PC-3 (cell line): ENCODE measurements at places on chromosomes 4 and X. TPM values are rescaled to one million over a fixed set of nuclear protein-coding genes. Genes with fewer than 3 reads are reported as not detected.

The GSTCD gene
- 12.1 and 15.4 TPM in 2 replicates for total RNA-seq

- no peak for DNase-seq
- H3K4me1 ChIP-seq: no peaks in the 10 kb centered on the region
- H3K4me3 ChIP-seq: no peak overlapping the region
- no peaks in the 10 kb centered on the region for H3K27me3 ChIP-seq
- no peaks in the 10 kb centered on the region for H3K36me3 ChIP-seq
Observed at GRCh38 chr4:120777459-120777858, 145.1 kb downstream of the PRDM5 start.

- H3K4me1 ChIP-seq: peaks cover 11% of the 10 kb centered on the region
- H3K27ac ChIP-seq: no peak overlapping the region
- peak; percentile 65 for DNase-seq
- no peaks in the 10 kb centered on the region for H3K27me3 ChIP-seq
Observed at GRCh38 chr4:40918330-40918729, 168.6 kb downstream of the NSUN7 start.

The IQSEC2 gene
- 8.5 and 19.3 TPM in 2 replicates for total RNA-seq

DNA sequence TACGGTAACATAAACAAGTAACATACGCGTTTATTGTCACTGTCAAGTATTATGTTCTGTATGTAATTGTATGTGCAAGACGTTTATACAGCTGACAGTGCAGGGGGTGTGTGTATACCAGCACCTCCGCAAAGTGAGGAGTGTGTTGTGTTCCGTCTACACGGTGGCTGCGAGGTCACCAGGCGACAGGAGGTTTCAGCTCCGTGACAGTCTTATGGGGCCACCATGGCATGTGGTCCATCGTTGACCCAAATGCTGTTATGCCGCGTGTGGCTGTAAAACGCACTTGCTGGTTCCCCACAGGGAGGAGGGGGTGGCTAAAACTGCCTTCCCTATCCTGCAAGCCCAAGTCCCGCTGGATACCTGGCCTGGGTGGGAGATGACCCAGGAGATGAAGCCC, 25.0 kb downstream of the NSG1 start:
- H3K27ac ChIP-seq: no peak overlapping the region
- DNase-seq: no peak
- no peaks in the 10 kb centered on the region for H3K36me3 ChIP-seq
- H3K4me3 ChIP-seq: no peak overlapping the region

The MTMR8 gene
- total RNA-seq: 0.46 and 0.87 TPM in 2 replicates

The SPANXN3 gene
- not detected in 2 replicates for total RNA-seq

The CXCL1 gene
- total RNA-seq: 239 and 267 TPM in 2 replicates

The IL13RA1 gene
- 33.4 and 33.5 TPM in 2 replicates for total RNA-seq

The RAB41 gene
- not detected in 2 replicates for total RNA-seq

The ITGB1BP2 gene
- 0.75 and 1.7 TPM in 2 replicates for total RNA-seq

GRCh38 chr4:164446516-164446915, 307.4 kb upstream of the SMIM31 start:
- H3K4me1 ChIP-seq: peaks cover 20% of the 10 kb centered on the region
- no peaks in the 10 kb centered on the region for H3K27me3 ChIP-seq
- peak; percentile 57 for DNase-seq

The HDX gene
- 2.8 and 3.4 TPM in 2 replicates for total RNA-seq

The ATG4A gene
- total RNA-seq: 15.0 and 21.0 TPM in 2 replicates

DNA sequence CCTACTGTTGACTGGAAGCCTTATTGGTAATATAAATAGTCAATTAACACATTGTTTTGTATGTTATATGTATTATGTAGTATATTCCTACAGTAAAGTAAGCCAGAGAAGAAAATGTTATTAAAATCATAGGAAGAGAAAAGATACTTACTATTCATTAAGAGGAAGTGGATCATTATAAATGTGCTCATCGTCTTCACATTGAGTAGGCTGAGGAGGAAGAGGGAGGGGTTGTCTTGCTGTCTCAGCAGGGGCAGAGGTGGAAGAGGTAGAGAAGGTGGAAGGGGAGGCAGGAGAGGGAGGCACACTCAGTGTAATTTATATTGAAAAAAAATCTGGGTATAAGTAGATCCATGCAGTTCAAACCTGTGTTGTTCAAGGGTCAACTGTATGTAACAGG, 10.6 kb downstream of the CDKL5 start:
- H3K4me1 ChIP-seq: 0 out of 2 replicates have a peak, but pooled peaks cover 5% of the 10 kb centered on the region
- no peak for DNase-seq
- H3K27ac ChIP-seq: no peak overlapping the region
- H3K36me3 ChIP-seq: no peaks in the 10 kb centered on the region
- H3K27me3 ChIP-seq: no peaks in the 10 kb centered on the region

DNA sequence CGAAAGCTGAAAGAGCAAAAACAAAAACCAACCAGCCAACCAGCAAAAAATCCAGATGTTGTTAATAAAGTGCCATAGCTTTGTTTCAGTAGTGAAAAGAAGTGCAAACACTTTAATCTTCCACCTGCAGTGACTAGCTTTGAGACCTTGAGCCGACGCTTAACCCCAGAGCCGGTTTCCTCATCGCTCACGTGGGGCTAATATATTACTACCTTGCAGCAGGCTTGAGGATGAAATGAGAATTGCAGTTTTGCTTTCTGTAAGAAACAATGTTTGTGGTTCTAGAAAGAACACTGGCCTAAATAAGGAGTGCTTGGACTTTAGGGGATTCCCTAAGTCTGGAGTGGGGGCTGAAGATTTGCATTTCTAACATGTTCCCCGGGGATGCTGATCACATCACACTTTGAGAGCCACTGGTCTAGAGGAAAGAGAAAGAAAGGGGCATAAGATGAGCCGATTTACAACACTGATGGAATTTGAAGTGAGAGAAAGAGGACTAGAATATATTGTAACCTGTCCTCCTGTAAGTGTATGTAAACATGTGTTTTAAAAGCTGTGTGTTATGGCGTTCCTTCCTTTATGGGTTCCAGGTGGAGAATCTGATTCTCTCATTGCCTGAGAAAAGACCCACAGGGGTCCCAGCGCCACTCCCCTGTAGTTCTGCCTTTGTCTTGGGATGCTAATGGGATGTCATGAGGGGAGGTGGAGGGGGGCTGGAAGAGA, 1.4 kb downstream of the FGF2 start:
- H3K36me3 ChIP-seq: no peaks in the 10 kb centered on the region
- peak; percentile 70 for DNase-seq
- H3K4me1 ChIP-seq: peaks cover 23% of the 10 kb centered on the region
- peak overlapping the region; percentile 54 for H3K27ac ChIP-seq

- no peaks in the 10 kb centered on the region for H3K4me1 ChIP-seq
- peak overlapping the region; percentile 43; the same call in 1 of the 2 replicates for H3K4me3 ChIP-seq
- no peaks in the 10 kb centered on the region for H3K27me3 ChIP-seq
- H3K27ac ChIP-seq: no peak overlapping the region
- DNase-seq: peak; percentile 34
Observed at GRCh38 chr4:107548211-107548905, 171.7 kb downstream of the PAPSS1 start.

The UCHL1 gene
- 0.63 and 1.8 TPM in 2 replicates for total RNA-seq

The DLG3 gene
- 26.4 and 32.7 TPM in 2 replicates for total RNA-seq

DNA sequence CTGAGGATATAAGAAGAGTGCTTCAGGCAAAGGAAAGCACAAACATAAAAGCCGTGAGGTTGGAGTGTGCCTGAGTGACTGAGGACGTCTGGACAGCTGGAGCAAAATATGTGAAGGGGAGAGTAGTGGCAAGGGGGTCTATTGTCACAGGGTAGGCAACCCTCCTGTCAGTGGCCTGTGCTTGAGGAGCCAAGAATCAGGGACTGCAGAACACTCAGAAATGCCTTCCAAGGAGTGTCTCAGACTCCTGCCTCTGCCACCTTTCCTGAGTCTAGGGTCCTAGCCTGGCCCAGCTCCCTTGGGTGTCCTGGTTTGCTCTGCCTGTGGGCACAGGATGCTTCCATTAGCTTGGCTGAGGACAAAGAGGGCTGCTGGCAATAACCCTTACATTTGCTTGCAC, 152.5 kb upstream of the PJA1 start:
- no peak for DNase-seq
- H3K4me1 ChIP-seq: no peaks in the 10 kb centered on the region
- H3K36me3 ChIP-seq: no peaks in the 10 kb centered on the region
- H3K4me3 ChIP-seq: no peak overlapping the region
- peaks cover 3% of the 10 kb centered on the region; the same call in 1 of the 2 replicates for H3K27me3 ChIP-seq

The ZCCHC18 gene
- total RNA-seq: 0.23 and 5.8 TPM in 2 replicates

The RRH gene
- total RNA-seq: 0.18 and 0.29 TPM in 2 replicates

GRCh38 chrX:23799469-23800065, 16.6 kb downstream of the SAT1 start:
- no peaks in the 10 kb centered on the region for H3K27me3 ChIP-seq
- H3K36me3 ChIP-seq: no peaks in the 10 kb centered on the region
- DNase-seq: no peak
- peaks cover 41% of the 10 kb centered on the region for H3K4me1 ChIP-seq

The CCNB3 gene
- 0.33 and 2.1 TPM in 2 replicates for total RNA-seq

GRCh38 chr4:173252024-173252935, 81.9 kb downstream of the HMGB2 start:
- no peaks in the 10 kb centered on the region for H3K27me3 ChIP-seq
- DNase-seq: peak; percentile 97
- H3K4me1 ChIP-seq: peaks cover 17% of the 10 kb centered on the region
- H3K36me3 ChIP-seq: 0 out of 2 replicates have a peak, but pooled peaks cover 5% of the 10 kb centered on the region
- peak overlapping the region; percentile 76 for H3K27ac ChIP-seq

The IRF2 gene
- total RNA-seq: 7.7 TPM in 2 replicates

The GPR34 gene
- not detected in 2 replicates for total RNA-seq

- no peaks in the 10 kb centered on the region for H3K36me3 ChIP-seq
- no peaks in the 10 kb centered on the region for H3K27me3 ChIP-seq
- no peak overlapping the region for H3K27ac ChIP-seq
- DNase-seq: no peak
Observed at GRCh38 chrX:1477801-1478458, 25.2 kb upstream of the ASMTL start.

- peak; percentile 88 for DNase-seq
- no peaks in the 10 kb centered on the region for H3K27me3 ChIP-seq
- peak overlapping the region; percentile 40; the same call in 1 of the 2 replicates for H3K4me3 ChIP-seq
Observed at GRCh38 chrX:39895218-39896110, 202.3 kb downstream of the BCOR start.

DNA sequence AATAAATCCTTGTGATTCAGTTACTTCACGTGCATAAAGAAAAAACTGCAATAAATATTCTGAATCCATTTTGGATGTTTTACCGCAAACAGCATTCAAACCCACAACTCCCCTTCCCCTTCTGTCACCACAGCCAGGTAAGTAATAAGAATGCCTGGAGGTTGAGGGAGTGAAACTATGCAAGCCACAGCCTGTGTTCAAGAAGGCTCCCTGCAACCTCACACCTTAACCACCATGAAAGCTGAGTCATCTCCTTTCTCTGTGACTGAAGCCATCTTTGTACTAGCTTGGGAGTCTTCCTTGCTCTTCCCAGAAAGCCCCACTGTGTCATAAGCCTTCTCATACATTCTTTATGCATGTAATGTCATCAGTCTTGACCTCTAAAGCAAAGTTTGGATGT, 297.0 kb upstream of the PUDP start:
- H3K4me3 ChIP-seq: no peak overlapping the region
- peak; percentile 59 for DNase-seq
- no peak overlapping the region for H3K27ac ChIP-seq

- H3K27me3 ChIP-seq: peaks cover 7% of the 10 kb centered on the region; the same call in 1 of the 2 replicates
- no peaks in the 10 kb centered on the region for H3K36me3 ChIP-seq
- H3K4me3 ChIP-seq: no peak overlapping the region
- no peaks in the 10 kb centered on the region for H3K4me1 ChIP-seq
- no peak for DNase-seq
Observed at GRCh38 chr4:107449611-107450369, 270.2 kb downstream of the PAPSS1 start.

GRCh38 chrX:107744868-107745267, 30.7 kb downstream of the TSC22D3 start:
- H3K27ac ChIP-seq: no peak overlapping the region
- H3K4me1 ChIP-seq: peaks cover 13% of the 10 kb centered on the region
- no peaks in the 10 kb centered on the region for H3K36me3 ChIP-seq
- no peaks in the 10 kb centered on the region for H3K27me3 ChIP-seq

DNA sequence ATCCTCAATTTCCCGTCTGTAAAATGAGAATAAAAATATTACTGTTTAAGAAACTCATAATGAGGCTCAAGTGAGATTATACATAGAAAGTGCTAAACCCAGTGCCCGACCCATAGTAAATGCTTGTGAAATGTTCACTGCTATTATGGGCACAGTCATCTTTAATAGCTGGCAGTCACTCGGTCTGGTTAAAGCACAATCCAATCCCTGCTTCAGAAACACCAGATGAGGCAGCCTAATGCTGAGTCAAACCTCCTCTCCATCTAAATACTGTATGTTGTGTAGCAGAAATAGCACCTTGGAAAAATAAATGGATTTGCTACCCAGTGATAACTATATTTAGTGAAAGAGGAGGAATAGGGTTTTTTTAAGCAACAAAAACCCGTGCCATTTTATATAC, 14.5 kb downstream of the EVC2 start:
- DNase-seq: no peak
- H3K4me3 ChIP-seq: no peak overlapping the region
- H3K27ac ChIP-seq: no peak overlapping the region
- no peaks in the 10 kb centered on the region for H3K27me3 ChIP-seq
- H3K36me3 ChIP-seq: no peaks in the 10 kb centered on the region

DNA sequence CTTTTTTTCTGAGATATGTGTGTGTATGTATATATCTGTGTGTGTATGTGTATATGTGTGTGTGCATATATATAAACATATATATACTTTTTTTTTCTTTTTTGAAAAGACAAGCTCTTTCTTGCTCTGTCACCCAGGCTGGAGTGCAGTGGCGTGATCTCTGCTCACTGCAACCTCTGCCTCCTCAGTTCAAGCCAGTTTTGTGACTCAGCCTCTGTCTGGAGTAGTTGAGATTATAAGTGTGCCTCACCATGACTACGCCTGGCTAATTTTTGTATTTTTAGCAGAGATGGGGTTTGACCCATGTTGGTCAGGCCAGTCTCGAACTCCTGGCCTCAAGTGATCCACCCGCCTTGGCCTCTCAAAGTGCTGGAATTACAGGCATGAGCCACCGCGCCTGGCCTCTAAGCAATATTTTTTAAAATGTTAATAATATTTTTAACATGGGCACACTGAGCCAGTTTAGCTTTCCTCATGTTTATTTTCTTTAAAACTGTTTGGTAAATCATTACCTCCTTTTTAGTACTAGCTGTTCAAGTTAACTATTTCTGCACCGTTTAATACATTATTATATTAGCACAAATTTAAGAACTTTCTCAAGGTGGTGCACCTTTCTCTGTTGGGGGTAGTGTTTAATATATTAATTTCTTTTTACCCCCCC, 33.3 kb downstream of the BBS12 start:
- no peaks in the 10 kb centered on the region for H3K27me3 ChIP-seq
- peaks cover 16% of the 10 kb centered on the region for H3K4me1 ChIP-seq
- no peaks in the 10 kb centered on the region for H3K36me3 ChIP-seq
- H3K4me3 ChIP-seq: no peak overlapping the region

The AMTN gene
- total RNA-seq: 0.40 TPM in 1 of 2 replicates, not detected in the other

DNA sequence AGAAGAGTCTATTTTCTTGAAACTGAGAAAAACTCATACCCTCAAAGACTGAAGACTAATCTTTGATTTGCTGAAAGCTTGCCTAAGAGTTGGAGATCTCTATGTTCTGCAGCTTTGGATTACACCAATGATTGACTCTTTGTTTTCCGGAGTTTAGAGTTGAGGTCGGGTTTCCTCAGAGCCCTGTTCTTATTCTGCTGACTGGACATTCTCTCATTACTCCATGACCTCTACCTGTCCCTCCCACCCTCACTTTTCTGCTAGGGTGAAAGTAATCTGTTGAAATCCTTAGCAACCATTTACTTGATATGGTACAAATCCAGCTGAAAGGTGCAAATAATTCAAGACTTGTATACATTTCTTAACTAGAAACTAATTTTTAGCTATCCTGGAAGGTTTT, 421.5 kb upstream of the FRG1 start:
- H3K27me3 ChIP-seq: no peaks in the 10 kb centered on the region
- H3K4me3 ChIP-seq: no peak overlapping the region
- no peaks in the 10 kb centered on the region for H3K36me3 ChIP-seq

GRCh38 chr4:119038116-119038841, 97.4 kb upstream of the MYOZ2 start:
- no peak overlapping the region for H3K4me3 ChIP-seq
- H3K36me3 ChIP-seq: no peaks in the 10 kb centered on the region
- peaks cover 4% of the 10 kb centered on the region; the same call in 1 of the 2 replicates for H3K4me1 ChIP-seq
- DNase-seq: peak; percentile 2
